Fibroblast of lung (primary cell): ENCODE measurements at places on chromosomes 16 and 17. TPM values are rescaled to one million over a fixed set of nuclear protein-coding genes. Genes with fewer than 3 reads are reported as not detected.
A peak's percentile ranks its signal among the peaks of the same experiment; 100 is the strongest.

GRCh38 chr17:31657876-31658275 is 201.2 kb downstream of the COPRS start:
- DNase-seq: no peak

DNA sequence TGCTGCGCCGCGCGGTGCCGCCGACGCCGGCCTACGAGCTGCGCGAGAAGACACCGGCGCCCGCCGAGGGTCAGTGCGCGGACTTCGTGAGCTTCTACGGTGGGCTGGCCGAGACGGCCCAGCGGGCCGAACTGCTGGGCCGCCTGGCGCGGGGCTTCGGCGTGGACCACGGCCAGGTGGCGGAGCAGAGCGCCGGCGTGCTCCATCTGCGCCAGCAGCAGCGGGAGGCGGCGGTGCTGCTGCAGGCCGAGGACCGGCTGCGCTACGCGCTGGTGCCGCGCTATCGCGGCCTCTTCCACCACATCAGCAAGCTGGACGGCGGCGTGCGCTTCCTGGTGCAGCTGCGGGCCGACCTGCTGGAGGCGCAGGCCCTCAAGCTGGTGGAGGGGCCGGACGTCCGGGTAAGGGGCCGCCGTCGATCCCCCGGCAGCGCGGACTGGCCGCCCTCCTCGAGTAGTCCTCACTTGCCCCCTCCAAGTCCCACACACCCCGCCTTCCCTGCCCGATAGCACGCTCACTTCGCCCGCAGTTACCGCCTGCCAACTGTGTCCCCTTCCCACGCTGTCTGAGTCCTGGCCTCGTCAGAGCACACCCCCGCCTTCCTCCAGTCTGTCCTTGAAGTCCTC is 470 bp downstream of the MLYCD start:
- DNase-seq: peak; percentile 61

GRCh38 chr17:34302636-34303035 is 16.6 kb upstream of the CCL8 start:
- no peak for DNase-seq

SNAI3 gene
- total RNA-seq: under 0.01 and 0.17 TPM in 2 replicates
